ENCODE measurements at places on chromosomes 1 and 21. TPM values are rescaled to one million over a fixed set of nuclear protein-coding genes. Genes with fewer than 3 reads are reported as not detected.

DNA sequence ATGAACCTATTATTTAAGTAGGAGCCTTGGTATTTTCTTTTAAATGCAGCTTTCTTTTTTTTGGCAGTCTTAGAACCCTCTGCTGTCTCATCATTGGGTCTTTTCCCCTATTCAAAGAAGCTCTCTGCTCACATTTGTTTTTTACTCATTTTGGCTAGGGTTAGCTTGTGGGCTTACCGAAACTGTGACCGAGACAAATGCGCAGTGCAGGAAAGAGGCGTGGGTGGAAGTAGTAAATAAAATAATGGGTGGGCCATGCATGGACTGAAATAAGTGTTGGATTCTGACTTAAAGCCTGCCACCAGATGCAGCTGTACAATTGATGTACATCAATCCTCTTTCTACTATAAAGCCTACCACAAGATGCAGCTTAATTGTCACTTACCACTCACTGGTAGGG, 14.7 kb downstream of the XPR1 start:
- no peak for DNase-seq

DNA sequence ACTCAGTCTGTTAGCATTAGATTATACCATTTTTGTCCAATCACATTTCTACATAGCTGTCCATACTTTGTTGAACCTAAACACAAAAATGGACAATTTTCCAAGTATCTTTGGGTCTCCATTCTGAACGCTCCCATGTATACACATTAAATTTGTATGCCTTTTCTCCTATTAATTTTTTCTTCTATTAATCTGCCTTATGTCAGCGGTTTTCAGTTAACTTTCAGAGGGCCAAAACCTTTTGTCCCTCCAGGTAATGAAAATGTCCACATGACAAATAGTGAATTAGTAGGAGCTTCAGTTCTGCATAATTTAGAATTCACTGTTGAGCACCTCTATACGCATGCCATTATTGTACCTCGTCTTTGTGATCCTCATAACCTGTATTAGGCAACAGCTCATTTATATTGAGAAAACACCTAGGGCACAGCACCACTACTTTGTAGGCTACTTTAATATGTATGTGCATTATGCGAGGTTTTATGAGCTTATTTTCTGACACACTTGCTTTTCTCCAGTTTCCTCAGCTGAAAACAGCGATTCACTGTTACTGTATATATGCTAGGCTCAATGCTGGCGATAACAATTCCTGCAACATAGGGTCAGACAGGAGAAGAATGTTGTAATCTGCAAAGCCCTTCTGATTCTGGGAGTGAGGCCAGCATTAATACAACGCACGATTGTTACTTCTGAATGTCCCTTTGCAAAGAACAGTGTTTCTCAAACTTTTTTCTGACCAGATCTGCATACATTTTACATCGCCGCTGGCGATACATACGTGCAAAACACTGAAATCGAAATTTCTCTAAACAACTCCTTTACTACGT, 1.1 kb upstream of the ABCD3 start:
- DNase-seq: no peak

- DNase-seq: no peak
Observed at GRCh38 chr1:206114692-206115640, 2.2 kb downstream of the AVPR1B start.

- DNase-seq: no peak
Observed at GRCh38 chr1:55816456-55817426, 601.6 kb upstream of the USP24 start.

DNA sequence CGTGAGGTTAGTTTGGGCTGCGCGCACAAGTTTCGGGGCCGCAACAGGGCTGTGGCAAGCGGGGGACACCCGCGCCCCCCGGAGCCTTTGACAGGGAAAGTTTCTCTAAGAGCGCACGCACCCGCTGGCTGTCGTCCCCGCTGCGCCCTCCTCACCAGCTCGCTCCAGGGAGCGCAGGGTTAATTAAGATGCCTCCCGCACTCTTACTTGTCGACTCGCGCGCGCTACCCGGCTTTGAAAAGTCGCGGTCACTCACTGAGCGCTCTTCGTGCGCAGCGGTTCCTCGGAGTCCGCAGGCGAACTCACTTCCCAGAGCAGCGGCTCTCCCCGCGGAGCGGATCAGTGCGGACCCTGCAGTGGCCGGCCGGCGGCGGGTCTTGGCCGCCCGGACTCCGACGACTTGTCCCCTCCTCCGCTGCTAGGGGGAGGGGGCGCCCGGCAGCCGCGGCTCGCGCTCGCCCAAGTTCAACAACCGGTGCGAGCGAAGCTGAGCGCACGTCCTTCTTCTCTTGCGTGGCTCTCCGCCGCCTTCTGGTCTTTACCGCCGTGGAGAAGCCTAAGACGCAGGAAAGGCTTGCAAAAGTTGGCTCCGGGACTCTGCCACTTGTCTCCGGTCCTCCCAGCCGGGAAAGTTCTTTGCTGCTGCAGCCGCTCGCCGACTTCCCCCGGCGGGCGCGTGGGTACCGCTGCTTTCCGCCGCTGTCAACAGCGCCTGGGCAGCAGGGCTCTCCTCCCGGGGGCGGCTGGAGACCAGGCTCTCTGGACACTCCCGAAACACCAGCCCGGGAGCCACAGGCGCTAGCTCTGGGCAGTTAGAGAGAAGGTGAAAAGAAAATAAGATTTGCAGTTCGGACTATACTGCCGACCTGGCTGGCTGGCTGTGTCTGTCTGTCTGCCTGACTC, 506 bp downstream of the JUN start:
- peak; percentile 79 for DNase-seq

- DNase-seq: peak; percentile 86
Observed at GRCh38 chr1:25033828-25034705, 104.0 kb upstream of the RUNX3 start.

DNA sequence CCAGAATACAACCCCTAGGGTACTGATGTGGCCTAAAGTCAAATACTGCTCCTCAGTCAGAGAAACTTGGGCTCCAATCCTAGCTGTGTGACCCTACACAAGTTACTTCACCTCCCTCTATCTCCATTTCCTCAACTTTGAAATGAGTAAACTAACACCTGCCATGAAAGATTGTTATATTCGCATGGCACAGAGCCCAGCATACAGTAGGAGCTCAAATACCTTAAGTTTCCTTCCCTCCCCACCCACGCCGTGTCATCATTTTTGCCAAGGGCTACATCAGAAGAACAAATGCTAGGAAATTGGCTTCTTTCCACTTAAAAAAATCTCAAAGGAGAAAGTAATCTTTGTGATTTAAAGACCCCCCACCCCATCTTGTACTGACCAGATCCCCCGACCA, 22.2 kb upstream of the ZNF362 start:
- DNase-seq: no peak

DNA sequence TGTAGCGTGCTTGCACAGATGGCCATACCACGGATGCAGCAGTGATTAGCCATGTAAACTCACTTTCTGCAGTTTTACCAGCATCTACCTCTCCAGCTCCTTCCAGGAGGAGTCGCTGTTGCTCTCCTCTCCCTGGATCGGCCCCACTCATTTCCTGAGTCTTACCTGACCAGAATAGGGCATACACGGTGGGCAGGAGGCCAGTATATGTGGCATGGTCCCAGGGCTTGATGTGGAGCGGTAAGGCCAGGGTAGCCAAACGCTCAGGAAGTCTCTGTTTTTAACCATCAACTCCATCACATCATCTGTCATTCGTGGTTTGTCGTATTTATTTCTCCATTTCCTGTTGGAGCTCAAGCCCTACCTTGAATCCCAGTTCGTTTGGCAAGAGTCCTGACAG, 163.4 kb upstream of the USP24 start:
- DNase-seq: no peak

DNA sequence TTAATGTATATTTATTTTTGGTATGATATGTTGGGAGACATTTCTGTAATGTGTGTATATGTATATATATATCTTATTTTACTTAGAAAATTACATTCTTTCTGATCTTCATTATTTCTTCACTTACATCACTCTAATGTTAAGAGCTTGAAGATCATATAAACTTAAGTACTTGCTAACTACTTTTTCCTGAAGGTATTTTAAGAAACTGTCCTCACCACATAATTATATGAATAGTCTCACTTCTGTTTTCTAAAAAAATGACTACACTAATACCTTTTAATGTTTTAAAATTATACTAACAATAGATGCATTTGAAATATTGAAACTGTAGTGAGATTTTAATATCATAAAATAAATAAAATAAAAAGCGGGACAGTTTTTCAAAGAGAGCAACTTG, 377.1 kb downstream of the LRRIQ3 start:
- DNase-seq: no peak

- DNase-seq: no peak
Observed at GRCh38 chr1:21867451-21867996, 55.5 kb downstream of the LDLRAD2 start.

DNA sequence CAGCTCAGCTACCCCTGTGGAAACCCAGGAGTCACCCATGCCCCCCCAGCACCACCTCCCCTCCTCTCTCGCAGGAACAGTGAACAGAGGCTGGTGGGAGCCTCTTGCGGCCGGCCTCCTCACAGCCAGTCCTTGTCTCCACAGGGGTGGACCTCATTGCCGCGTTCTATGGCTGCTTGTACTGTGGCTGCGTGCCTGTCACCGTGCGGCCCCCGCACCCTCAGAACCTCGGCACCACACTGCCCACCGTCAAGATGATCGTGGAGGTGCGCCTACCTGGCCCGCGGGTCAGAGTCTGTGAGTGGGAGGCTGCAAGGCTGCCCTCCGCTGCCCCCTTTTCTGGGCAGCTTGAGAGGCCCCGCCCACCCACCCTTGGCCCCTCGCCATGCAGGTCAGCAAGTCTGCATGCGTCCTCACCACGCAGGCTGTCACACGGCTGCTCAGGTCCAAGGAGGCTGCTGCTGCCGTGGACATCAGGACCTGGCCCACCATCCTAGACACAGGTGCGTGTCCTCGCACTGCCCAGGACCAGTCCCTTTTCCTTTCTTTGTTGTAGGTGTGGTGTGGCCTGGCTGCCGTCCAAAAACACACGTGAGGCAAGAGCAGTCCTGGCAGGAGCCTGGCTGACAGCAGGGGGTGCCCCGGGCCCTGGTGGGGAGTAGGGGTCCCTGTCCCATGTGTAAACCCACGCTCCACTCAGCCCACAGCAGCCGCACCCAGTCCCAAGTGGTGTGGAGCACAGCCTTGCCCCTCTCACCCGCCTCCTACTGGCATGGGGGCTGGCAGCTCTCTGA, 50.3 kb downstream of the S100B start:
- no peak for DNase-seq

DNA sequence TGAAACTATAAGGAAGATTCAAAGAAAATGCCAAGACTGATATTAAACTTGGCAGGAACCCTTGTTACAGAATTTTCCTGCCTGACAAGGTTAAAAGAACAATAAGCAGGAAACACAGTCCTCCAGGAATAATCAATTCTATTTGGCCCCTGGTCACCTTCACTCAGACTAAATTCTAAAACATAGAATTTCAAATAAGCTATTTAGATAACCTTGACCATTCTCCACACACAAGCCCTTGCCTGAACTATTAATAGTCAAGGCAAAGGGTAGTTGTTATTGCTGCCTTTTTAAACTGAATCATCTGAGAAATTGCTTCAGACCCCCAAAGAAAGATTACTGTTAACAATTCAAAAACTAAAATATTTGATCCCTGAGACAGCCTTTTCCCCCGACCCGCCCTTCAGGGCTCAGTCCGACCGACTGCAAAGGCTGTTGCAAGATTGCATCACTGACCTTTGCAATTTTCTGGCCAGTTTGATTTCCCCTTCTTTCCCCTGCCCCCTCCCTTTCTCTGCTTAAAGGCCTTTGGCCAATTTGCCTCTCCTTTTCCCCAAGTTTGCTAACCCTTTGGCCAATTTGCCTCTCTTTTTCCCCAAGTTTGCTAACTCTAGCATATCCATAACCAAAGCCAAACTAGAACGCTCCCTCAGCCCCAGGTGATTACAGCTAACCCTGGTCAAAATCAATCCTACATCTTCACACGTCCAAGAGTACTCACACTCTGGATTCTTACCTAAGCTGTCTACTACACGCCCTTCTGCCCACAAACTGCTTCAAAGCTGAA, 1.4 kb upstream of the G0S2 start:
- no peak for DNase-seq

DNA sequence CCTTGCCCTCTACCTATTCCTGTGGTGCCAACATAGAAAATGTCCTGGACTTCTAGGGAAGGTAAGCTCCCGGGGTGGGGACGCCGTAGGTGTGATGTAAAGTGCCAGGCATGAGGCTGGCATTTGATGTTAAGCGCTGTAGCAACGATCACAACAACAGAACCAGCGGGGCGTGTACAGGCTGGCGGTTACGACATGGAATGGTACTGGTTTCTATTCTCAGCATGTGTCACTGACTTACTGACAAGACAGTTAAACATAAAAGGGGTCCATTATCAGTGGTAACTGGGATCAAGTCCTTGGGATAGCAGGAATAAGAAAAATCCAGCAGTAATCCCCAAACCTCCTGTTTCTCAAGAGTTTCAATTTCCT, 58.9 kb downstream of the TGFBR3 start:
- DNase-seq: no peak

DNA sequence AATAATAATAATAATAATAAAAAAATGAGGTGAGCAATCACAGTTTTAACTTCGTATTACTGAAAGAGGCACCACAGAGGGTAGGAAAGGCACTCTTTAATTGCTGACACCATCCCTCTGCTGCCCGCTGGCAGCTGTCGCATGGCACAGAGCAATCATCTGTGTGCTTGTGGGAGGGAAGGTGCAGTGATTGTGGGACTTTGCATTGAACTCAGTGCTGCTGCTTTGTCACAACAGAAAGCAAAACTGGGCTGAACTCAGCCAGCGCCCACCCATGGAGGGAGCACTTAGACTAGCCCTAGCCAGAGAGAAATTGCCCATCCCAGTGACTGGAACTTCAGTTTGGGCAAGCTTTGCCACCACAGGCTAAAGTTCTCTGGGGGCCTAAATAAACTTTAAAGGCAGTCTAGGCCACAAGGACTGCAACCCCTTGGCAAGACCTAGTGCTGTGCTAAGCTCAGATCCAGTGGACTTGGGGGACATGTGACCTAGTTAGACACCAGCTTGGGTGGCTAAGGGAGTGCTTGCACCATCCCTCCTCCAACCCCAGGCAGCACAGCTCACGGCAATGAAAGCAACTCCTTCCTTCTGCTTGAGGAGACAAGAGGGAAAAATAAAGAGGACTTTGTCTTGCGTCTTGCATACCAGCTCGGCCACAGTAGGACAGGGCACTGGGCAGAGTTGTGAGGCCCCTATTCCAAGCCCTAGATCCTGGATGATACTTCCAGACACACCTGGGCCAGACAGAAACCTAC, 59.3 kb downstream of the WDR4 start:
- no peak for DNase-seq

GRCh38 chr1:24696041-24696755, 49.0 kb upstream of the CLIC4 start:
- no peak for DNase-seq

GRCh38 chr1:114702737-114703136, 7.4 kb upstream of the AMPD1 start:
- no peak for DNase-seq

GRCh38 chr1:17167041-17167785, 37.7 kb upstream of the PADI1 start:
- no peak for DNase-seq

GRCh38 chr1:198298640-198299039, 141.8 kb downstream of the NEK7 start:
- no peak for DNase-seq

GRCh38 chr1:31405578-31406245, 7.3 kb upstream of the SERINC2 start:
- DNase-seq: no peak

DNM3 gene
- 1.8 TPM for total RNA-seq

GLIS1 gene
- total RNA-seq: not detected

TMEM167B gene
- 31.5 TPM for total RNA-seq

AMY1C gene
- total RNA-seq: not detected

ZBTB8A gene
- total RNA-seq: 2.8 TPM

ADCY10 gene
- total RNA-seq: not detected

LRRN2 gene
- 1.5 TPM for total RNA-seq
